ENCODE measurements at places on chromosomes 11 and 22.

DNA sequence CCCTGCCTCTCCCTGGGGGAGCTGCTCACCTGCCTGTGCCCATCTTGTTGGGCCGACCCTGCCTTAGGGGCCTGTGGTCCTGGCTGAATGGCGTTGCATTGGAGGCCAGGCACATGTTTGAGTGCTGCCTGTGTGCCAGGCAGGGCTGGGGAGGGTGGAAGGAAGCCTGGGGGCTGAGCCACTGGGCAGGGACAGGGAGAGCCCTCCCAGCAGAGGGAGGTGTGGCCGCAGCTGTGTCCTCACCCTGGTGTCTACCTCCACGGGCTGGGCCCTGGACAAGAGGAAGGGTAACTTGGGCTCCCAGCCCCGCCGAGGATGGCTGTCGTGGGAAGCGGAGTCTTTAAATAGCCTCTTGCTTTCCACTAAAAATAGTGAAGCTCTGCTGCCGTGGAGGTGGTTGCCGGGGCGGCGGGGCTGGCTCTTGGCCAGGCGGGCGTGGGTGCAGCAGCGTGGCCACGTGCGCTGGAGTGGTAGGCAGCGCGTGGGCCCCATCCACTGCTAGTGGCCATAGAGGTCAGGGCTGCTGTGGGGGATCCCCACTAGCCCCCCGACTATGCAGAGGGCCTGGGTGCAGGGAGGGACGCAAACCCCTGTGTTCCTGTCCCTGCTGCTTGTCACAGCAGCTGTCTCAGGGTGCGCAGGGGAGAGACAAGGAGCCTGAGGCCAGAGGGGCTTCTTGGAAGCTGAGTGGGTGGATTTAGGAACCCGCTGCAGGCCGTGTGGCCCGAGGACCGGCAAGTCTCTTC, 6.2 kb downstream of the ZDHHC8 start:
- DNase-seq, result no peak

GRCh38 chr11:64156235-64157011, 9.5 kb downstream of the MACROD1 start:
- no peak for DNase-seq

DNA sequence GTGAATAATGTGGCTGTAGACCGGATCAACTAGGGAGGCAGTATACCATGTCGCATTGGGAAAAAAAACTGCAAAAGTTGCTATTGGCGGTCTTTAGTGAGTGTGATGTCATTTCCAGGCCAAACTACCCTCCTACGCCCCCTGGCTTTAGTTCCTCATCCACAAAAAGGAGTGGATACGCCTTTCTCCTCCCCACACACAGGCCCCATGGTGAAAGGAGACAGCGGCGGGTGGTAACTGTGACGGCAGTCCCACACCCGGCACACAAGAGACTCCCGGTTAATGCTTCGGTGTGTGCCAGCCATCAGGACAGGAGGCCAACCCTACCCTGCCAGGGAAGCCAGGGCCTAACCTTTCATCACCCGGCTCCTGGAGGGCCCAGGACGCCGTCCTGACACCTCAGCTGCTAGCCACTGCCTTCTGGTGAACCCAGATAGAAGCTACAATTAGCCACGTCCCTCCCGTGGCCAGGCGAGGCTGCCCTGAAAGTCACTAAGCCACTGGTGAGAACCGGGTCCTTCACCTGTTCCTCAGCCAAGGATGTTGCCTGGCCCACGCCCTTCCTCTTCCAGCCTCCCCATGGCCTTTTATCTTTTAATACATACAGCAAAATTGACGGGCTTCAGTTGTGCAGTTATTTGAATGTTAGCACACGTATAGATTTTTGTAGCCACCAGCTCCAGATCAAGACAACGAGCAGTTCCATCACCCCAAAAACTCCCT, 10.8 kb downstream of the TP53I11 start:
- no peak for DNase-seq

- DNase-seq, result no peak
Observed at GRCh38 chr22:49079743-49080500, 747.8 kb downstream of the BRD1 start.

GRCh38 chr22:49329636-49330035, 498.0 kb downstream of the BRD1 start:
- no peak for DNase-seq
